ENCODE measurements at places on chromosomes 3 and 15.

DNA sequence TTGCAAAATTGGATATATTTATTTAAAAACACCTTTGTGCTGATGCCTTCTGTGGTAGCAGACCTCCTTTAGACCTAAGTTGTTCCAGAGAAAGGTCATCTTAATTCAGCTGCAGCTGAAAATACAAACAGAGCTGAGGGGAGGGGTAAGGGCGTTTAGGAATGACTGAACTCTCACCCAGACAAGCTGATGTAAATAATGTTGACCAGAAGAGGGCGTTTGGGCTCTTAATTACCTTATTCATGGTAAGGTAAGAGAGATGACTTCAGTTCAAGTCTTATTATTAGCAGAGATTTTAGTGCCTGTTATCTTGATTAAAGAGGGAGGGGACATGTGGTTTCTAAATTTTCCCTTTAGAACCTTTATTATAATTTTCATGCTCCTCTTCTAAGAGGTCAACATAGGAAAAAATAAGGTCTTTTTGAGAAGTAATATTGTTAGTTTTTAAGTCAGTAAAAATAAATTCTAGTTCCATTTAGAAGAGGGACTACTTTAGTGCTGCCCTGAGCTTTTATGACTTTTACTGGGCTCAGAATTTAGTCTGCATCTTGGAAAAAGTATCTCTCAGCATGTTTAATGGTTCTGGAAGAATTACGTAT lies 46.3 kb downstream of the GPR171 start:
- DNase-seq: no peak

GRCh38 chr15:91468871-91469580 lies 369.0 kb downstream of the SV2B start:
- no peak for DNase-seq

GRCh38 chr3:16884748-16885592 lies at the start of gene PLCL2:
Gene PLCL2 (plus strand): TSS chr3:16884955. CDS start chr3:16885040, 85 bp downstream.
- peak; percentile 43 for DNase-seq

DNA sequence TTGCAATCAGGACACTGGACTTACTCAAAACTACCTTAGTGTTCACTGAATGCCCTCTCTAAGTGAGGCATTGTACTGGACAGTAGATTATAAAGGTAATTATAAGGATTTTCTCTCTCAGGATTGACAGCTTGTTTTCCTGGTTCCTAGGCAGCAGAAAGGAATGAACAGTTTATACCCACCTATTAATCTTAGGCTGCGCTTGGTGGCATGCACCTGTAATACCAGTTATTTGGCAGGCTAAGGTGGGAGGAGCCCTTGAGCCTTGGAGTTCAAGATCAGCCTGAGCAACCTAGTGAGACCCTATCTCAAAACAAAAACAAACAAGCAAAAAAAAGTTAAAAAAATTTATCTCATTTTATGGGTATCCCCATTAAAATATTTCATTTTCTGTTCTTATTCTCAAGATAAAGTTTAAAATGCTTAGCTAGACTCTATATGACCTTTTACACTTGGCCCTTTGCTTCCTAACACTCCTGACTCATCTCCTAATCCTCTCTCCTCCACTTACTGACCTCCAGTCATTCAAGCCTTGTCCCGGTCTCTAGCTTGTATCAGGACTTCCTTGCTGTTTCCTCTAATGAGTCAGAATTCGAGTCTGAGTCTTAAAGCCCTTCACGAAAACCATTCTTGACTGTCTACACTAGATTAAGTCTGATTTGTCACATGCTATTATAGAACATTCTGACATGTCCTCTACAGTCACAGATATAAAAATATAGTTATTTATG lies 348.6 kb downstream of the NLGN1 start:
- DNase-seq: no peak

- DNase-seq: no peak
These were observed 478.2 kb upstream of the DPH6 start for GRCh38 chr15:36024031-36024688.

DNA sequence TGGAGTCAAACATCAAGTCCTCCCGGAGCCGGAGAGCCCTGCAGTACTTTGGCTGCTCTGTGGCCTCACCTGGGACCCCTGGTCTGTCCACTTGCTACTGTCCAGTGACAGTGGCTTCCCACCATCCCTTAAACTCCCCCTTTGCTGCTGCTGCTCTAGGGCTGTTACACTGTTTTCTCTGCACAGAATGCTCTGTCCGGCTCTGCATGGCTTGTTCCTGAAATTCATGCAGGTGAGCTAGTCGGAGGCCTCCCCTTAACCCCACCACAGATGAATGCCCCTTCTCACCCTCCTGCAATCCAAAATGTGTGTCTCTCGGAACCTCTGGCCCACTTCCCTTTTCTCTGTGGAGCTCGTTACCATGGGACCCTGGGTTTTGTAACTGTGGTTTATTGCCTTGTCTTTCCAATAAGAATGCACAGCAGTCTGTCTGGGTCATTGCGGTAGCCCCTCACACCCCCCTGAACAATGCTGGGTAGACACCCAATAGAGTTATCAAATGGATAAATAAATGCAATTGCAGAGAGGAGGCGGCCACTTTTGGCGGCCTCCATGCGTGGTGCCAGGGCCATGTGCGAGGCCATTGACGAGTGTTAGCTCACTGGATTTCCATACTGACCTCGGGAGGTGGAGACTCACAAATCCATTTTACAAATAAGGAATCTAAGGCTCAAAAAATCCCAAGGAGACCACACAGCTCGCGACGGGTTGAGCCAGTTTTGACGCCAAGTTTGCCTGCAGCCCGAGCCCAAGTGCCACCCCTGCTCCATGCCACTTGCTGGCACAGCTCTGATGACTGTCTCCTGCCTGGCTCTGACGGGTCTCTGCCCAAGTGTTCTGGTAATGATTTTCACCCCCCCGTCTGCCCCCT lies 48.5 kb downstream of the RGMA start:
- no peak for DNase-seq

DNA sequence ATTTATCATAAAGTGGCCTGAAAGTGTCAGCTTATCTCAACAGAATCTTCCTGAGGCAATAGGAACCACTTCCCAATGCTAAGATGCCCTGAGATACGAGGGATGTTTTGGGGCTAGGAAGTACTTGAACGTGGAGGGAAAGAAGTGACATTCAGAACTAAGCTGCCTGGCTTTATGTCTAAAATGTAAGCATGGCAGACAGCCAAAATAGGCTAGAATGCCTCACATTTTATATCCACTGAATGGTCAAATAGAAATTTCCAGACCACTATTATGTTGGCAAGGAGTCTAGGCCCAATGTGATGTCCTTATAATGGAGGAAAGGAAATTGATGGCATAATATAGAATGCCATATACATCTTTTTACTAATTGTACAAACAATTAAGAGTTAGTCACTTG lies 154.9 kb downstream of the PEX5L start:
- DNase-seq: no peak

DNA sequence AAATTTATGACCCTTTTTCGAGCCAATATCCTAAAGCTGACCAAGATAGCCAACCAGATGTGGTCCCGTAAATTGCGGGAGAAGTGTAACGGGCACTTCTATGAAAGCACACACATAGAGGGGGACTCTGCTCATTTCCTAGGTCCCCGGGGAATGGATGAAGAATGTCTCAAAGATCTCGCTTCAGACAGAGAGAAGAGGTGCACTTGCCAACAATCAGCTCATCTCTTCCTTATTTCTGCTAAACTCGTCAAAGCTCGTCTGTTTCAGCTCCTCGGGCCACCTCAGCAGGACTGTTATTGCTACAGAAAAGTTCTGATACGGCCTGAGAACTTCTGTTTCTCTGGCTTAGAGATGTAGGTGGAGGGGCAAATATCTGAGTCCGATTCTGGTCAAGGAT lies 71.8 kb downstream of the TM2D3 start:
- DNase-seq: no peak

DNA sequence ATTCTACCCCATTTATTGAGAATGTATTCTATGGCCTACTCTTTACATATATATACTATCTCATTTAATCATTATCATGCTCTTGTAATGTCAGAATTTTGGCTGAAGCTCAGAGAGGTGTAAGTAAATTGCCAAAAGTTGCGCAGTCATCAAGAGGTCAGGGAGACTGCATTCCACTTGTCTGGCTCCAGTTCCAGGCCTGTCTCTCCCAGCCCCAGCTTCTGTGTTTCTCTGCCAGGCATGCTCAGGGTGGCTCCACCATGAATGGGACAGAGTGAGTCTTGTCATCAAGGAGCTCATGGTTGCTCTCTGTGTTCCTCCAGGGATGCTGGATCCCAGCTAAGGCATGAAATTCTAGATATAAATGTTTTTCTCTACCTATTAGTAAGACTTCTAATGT lies 635.1 kb upstream of the MDFIC2 start:
- DNase-seq: no peak

- no peak for DNase-seq
These were observed 643 bp downstream of the CDAN1 start for GRCh38 chr15:42736178-42736792.
